ENCODE measurements at places on chromosomes 16 and 17.

- DNase-seq: no peak
Measured at GRCh38 chr16:7834771-7835431, 502.3 kb downstream of the RBFOX1 start.

GRCh38 chr17:1773696-1774181, 11.9 kb downstream of the SERPINF1 start:
- DNase-seq: no peak

DNA sequence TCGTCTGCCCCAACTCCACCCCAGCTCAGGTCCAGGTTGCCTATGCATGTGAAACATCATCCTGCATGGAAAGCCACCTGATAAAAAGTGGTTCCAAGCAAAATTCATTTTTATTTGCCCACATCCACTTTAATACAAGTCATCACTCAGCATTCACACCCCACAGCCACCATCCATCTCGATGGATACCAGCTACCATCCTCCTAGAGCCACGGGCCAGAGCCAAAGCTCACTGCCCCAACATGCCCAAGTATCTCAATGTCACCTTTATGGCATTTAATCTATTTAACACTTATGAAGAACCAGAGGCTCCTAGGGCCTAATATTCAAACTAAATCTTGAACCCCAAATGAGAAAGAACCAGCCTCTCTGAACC, 70.5 kb downstream of the COPRS start:
- no peak for DNase-seq

DNA sequence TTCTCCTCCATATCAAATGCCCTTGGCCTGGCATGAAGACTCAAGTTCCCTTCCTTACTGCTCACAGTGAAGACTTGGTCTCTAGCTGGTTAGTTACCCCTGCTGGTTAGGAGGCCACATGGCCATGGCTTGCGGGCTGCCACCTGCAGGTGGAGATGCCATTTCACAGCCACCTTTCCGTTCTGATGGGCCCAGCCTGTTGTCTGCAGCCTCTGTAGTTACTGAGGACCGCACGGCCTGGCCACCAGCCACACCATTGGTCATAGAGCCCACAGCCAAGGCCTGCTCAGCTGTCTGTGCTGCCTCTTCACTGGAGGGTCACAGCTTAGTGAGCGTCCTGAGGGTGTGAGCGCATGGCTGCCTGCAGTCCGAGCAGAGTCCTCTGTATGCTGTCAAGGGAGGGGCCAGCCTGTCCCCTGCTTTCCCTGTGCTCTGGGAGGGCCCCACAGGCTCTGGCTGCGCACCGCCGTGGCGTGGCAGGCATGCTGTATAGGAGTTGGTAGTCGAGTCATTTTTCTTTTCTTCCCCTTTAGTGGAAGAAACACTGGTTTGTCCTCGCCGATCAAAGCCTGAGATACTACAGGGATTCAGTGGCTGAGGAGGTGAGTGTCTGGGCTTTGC, 59.2 kb downstream of the PLD6 start:
- DNase-seq: no peak
